Panc1 (cell line): ENCODE measurements at places on chromosomes 3 and 15.

DNA sequence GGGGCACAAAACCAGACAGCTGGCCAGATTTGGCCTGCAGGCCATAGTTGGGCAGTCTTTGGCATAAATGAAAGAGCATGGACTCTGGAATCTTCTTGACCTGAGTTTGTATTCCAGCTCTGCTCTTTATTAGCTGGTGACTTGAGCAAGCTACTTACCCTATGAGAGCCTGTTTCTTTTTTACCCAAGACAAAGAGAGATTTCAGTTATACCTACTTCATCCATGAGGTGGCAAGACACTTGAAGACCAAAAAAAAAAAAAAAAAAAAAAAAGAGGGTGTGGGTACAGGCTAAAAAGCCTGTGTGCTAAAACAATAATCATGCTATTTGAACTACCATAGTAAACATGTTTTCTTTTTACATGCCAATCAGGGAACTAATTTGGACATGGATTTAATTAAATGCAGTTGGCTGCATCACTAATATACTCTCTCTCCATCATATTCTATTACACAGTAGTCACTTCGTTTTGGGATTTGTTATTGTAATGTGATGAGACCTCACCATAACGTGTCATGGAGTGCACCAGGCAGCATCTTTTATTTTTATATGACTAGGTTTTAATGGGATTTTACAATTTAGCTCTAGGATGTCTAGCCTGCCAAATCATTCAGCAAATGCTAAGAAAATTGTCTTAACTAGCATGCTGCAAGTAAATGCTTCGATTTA is 109.2 kb upstream of the FHIT start:
- H3K27ac ChIP-seq = no peak overlapping the region
- H3K36me3 ChIP-seq = no peaks in the 10 kb centered on the region
- H3K4me1 ChIP-seq = no peaks in the 10 kb centered on the region
- no peak for DNase-seq
- H3K4me3 ChIP-seq = no peak overlapping the region

DNA sequence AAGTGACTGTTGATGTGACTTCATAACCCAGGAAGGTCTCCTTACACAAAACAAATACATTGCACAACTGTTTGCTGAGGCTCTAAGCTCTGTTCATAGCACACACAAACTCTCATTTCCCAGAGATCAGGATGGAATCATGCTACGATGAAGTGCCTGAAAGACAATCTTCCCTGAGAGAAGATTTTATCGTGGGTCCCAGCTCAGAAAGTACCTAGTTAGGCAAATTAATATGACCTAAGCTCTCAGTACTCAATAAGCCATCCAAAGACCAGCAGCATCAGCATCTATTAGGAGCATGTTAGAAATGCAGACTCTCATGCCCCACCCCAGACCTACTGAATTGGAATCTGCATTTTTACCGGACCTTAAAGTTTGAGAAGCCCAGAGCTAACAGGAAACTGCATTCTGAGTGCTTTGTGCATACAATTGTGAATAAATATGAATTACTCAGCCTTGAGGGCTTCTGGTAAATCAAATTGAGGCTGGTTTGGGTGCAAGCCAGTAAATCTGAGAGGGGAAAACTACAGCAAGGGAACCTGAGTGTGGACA is 161.5 kb upstream of the C2CD4B start:
- H3K36me3 ChIP-seq = no peaks in the 10 kb centered on the region
- no peak overlapping the region for H3K4me3 ChIP-seq
- H3K4me1 ChIP-seq = no peaks in the 10 kb centered on the region
- H3K27ac ChIP-seq = no peak overlapping the region
- no peaks in the 10 kb centered on the region for H3K27me3 ChIP-seq

DNA sequence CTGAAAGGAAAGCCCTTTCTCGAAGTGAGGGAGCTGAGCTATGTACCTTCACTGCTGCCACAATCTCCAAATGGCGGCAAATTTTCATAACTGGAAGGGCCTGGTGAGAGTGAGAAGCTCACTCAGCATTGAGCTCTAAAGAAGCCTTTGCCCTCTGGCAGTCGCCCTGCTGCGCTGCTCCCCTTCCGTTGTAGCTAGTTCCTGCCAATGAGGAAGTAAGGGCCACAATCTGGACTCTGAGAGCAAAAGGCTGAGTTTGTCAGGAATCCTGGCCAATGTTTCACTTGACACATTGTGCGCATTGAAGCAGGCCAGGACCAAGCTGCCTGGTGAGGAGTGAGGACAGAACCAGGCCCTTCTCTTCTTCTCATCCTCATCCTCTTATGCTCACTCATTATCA is 579.5 kb downstream of the PDCD6IP start:
- H3K27me3 ChIP-seq = no peaks in the 10 kb centered on the region
- no peak overlapping the region for H3K27ac ChIP-seq
- no peaks in the 10 kb centered on the region for H3K36me3 ChIP-seq
- no peak overlapping the region for H3K4me3 ChIP-seq
- DNase-seq = no peak

DNA sequence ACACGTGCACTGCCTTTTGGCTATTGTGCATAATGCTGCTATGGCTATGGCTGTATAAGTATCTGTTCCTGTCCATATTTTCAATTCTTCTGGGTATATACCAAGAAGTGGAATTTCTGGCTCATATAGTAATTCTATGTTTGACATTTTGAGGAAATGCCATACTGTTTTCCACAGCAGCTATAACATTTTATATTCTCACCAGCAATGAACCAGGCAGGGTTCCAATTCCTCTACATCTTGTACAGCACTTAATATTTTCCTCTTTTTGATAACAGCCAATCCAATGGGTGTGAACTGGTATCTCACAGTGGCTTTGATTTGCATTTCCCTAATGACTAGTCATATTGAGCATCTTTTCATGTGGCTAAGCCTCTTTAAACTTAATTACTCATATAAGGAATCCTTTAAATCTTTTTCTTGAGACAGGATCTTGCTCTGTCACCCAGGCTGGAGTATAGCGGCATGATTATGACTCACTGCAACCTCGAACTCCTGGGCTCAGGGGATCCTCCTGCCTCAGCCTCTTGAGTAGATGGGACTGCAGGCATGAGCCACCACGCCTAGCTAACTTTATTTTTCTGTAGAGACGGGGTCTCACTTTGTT is 38.1 kb upstream of the IGDCC4 start:
- peaks cover 3% of the 10 kb centered on the region; the same call in 1 of the 2 replicates for H3K36me3 ChIP-seq
- no peak overlapping the region for H3K4me3 ChIP-seq
- DNase-seq = no peak
- H3K4me1 ChIP-seq = no peaks in the 10 kb centered on the region
- no peak overlapping the region for H3K27ac ChIP-seq
- no peaks in the 10 kb centered on the region for H3K27me3 ChIP-seq

DNA sequence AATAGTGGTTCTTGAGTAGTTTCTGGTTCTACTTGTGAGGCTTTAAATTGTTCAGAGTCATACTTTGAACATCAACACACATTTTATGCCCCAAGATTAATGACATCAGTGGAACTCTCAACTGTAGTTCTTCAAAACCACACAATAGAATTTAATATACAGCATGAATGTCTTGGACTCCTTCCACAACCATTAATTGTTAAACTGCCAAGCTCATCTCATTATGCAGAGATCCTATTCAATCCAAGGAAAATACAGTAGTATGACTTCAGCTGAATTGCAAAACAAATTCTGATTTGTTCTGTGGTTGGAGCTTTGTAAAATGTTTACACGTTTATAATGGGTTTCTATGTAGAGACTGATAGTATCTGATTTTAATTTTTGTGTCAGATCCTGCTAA is 199.2 kb upstream of the SLC2A2 start:
- DNase-seq = no peak
- H3K4me1 ChIP-seq = no peaks in the 10 kb centered on the region
- no peak overlapping the region for H3K4me3 ChIP-seq
- no peaks in the 10 kb centered on the region for H3K27me3 ChIP-seq
- no peak overlapping the region for H3K27ac ChIP-seq

DNA sequence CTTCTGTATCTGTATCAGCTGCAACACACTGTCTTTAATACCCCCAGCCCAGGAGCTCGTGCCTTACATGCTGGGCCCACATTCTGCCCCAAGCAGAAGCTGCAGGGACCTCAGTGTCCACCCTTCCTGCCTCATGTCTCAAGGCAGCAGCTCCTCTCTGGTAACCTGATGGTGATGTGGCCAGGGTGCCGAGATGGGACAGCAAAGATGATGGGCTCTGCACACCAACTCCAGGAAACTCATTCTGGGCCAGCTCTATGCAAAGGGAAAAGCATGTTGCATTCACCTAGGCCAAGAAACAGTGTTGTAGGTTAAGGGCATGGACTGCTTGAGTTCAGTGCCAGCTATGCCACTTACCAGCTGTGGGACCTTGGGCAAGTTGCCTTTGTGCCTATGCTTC is 79.5 kb upstream of the PRR23C start:
- no peaks in the 10 kb centered on the region for H3K36me3 ChIP-seq
- no peak for DNase-seq
- H3K27ac ChIP-seq = no peak overlapping the region
- no peaks in the 10 kb centered on the region for H3K27me3 ChIP-seq
- no peak overlapping the region for H3K4me3 ChIP-seq

- no peak for DNase-seq
- H3K4me1 ChIP-seq = no peaks in the 10 kb centered on the region
- H3K27ac ChIP-seq = no peak overlapping the region
- no peaks in the 10 kb centered on the region for H3K36me3 ChIP-seq
Observed at GRCh38 chr3:111999484-112000324, 982 bp downstream of the TAGLN3 start.

DNA sequence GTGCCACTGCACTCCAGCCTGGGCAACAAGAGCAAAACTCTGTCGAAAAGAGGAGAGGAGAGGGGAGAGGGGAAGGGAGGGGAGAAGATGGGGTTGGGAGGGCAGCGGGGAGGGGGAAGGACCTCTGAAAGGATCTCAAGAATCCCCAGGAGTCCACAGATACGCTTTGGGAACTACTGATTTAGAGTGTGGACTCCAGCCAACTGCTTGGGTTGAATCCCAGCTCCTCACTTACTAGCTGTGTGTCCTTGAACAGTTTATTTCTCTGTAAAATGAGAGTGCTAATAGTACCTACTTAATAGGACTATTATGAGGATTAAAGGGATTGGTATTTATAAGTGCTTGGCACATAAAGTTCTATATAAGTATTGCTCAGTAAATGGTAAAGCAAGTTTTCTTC is 45.0 kb upstream of the FAH start:
- no peak overlapping the region for H3K27ac ChIP-seq
- H3K27me3 ChIP-seq = no peaks in the 10 kb centered on the region
- H3K4me1 ChIP-seq = peaks cover 13% of the 10 kb centered on the region; the same call in 1 of the 2 replicates
- DNase-seq = no peak
- H3K4me3 ChIP-seq = no peak overlapping the region

GRCh38 chr3:197350446-197350845 is 52.0 kb upstream of the DLG1 start:
- no peaks in the 10 kb centered on the region for H3K27me3 ChIP-seq
- H3K4me1 ChIP-seq = no peaks in the 10 kb centered on the region
- no peaks in the 10 kb centered on the region for H3K36me3 ChIP-seq
- H3K4me3 ChIP-seq = no peak overlapping the region
- DNase-seq = no peak

DNA sequence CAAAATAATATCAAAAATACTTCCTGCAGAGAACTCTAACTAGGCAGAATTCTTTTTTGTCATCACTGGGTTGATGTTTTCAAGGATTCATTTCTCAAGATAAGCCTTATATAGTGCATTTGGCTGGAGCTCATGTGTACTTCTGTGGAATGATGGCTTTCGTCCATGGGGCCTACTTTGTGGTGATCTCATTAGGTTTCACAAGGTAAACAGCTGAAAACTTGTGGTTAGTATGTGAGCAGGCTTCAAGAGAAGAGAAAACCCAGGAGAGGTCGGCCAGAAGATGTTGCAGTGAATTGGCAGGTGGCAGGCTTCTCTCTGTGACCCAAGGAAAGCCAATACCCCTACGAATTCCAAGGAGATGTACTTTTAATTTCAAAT is 121.4 kb upstream of the PHLDB2 start:
- H3K36me3 ChIP-seq = no peaks in the 10 kb centered on the region
- H3K4me3 ChIP-seq = no peak overlapping the region
- no peaks in the 10 kb centered on the region for H3K4me1 ChIP-seq
- H3K27ac ChIP-seq = no peak overlapping the region
- no peaks in the 10 kb centered on the region for H3K27me3 ChIP-seq

DNA sequence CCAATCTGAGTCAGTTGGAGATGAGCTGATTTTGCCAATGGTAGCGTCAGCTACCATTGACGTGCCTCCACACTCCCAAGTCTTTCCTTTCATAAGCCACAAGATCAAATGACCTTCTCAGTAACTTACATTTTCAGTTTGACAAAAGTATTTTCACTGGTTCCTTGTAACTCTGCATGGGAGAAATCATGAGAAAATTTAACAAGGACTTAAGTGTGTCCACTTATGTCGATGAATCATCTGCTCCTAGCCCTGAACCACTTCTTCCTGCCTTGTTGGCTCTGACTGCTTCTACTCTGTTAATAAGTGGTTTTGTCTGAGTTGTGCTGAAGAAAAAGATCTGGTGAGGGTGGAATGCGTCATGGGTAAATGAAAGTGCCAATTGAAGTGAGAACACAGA is 101.2 kb downstream of the NFKBIZ start:
- H3K27me3 ChIP-seq = no peaks in the 10 kb centered on the region
- no peaks in the 10 kb centered on the region for H3K36me3 ChIP-seq
- H3K4me1 ChIP-seq = no peaks in the 10 kb centered on the region; the same call in 1 of the 2 replicates

DNA sequence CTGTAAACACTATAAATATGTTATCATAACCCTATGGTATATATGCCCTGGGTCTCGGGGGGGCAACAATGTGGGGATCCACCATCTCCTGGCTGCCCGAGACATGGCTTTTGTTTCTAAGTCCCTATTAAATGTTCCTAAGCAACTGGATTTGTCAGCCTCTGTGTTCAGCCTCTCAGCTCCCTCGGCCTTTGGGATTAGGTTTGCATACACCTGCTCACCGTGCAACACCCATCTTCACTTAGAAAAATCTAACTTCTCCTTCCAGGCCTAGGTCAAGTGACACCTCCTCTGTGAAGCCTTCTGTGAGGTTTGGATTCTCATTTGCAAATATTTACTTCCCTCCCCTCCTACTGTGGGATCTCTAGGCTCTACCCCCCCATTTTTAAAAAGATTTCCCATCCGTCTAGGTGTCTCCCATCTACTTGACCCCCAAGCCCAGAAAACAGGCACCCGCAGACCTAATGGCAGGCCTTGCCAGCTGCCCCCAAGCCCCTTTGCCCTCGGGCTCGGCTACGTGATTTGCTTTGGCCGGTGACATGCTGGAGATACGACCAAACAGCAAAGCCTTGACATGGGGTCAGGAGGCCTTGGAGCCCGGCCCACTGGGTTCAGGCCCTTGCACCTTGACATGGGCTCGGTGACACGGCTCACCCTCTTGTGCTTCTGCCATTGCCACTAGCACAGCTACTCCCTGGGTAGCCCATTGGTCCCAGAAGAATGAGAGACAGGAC is 66.0 kb upstream of the BLM start:
- no peaks in the 10 kb centered on the region for H3K36me3 ChIP-seq
- no peak overlapping the region for H3K4me3 ChIP-seq
- H3K27ac ChIP-seq = no peak overlapping the region
